ENCODE measurements at places on chromosomes 3 and 15.
A peak's percentile ranks its signal among the peaks of the same experiment; 100 is the strongest.

GRCh38 chr3:26099692-26100091 is 309.8 kb downstream of the OXSM start:
- peak; percentile 0 for DNase-seq

DNA sequence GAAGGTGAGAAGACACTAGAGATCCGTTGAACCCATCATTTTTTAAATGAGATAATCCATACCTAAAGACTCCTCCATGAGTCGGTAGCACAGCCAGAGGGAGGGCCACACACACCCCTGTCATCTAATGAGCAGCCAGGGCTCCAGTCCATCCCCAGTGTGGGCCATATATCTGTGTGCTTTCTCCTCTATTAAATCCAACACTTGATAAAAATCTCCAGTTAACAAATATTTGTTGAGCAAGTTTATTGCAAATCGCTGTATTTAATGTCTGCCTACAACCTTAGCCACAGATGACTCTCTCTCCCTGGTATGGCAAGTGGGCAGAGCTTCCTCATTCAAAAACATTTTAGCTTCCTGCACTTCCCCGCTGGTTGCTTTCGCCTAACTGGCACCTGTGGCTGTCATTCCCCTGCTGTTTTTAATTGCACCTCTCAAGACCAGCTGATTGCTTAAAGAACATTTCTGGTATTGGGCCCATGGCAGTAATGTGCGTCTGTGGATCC is 82.8 kb downstream of the SMAD3 start:
- peak; percentile 41 for DNase-seq

- peak; percentile 84 for DNase-seq
Observed at GRCh38 chr3:128497305-128498126, 4.5 kb upstream of the GATA2 start.

- no peak for DNase-seq
Observed at GRCh38 chr3:120749843-120750242, 7.3 kb downstream of the GTF2E1 start.

DNA sequence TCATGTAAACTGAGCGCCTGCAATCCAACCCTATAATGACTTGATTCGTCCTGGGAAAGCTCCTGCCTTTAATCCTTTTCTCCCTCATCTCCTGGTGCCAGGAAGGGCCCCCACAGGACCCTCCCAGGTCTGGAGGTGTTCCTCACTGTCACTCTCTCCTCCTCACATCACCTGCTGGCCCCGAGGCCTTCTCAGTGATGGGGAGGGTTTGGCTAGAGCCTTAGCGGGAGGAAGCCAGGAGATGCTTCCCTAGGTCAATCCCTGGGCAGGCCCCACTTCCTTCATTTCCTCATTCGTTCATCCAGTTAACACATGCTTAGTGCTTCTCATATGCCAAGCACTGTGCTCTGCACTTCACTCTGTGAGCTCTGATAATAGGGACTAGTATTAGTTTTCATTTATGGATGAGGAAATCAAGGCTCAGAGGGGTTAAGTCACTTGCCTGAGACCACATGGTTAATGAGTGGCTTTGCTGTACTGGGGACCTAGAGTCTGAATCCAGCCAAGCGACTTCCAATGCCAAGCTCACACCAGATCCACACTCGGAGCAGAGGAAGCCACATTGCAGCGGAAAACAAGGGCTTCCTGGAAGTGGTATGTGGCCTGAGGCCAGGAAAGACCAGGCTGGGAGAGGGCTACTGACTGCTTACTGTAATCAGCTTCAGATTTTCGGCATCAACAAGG is 50.3 kb upstream of the CHRNB4 start:
- DNase-seq = no peak

GRCh38 chr3:143897576-143898295 is 49.5 kb upstream of the SLC9A9 start:
- DNase-seq = peak; percentile 11

GRCh38 chr3:192449036-192449435 is 278.3 kb downstream of the FGF12 start:
- peak; percentile 6 for DNase-seq

DNA sequence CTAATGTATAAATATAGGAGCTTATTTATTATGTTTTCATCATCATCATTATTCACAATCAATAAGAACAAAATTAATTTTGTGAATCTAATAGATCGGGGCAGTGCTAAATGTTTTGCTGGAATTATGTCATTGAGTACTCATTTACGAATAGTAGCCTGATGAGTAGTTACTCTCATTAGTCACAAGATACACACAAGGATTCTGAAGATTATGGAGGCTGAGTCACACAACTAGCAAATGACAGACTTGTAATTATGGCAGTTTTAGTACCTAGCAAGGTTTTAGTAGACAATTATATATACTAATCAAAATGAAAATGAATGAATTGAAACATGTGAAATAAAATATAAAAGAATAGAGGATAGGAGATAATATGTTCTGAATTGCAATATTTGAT is 954.2 kb downstream of the CADM2 start:
- peak; percentile 20 for DNase-seq

- DNase-seq = peak; percentile 46
Observed at GRCh38 chr3:121152573-121152972, 244.6 kb downstream of the STXBP5L start.

DNA sequence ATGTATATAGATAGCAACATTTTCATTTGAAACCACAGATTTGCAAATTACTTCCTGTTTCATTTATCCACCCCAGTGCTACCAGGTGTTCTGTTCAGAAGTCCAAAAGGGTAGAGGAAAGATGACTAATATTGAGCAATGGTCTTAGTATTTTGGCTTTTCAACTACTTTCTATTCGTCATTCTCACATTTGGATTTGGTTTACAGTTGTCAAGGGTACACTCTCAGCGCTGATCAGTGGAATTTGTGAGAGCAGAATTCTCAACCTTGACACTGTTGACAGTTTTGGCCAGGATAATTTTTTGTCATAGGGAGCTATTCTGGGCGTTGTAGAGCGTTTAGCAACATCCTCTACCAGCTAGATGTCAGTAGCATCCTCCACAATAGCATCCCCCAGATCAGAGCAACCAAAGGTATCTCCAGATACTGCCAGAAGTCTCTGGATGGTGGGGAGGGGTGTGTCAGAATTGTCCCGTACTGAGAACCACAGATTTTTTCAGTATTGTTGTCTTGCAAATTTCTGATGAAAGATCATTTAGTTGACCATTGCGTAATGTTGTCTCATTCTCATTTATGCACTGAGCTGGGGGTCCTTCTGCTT is 4.2 kb downstream of the HMCES start:
- no peak for DNase-seq

DNA sequence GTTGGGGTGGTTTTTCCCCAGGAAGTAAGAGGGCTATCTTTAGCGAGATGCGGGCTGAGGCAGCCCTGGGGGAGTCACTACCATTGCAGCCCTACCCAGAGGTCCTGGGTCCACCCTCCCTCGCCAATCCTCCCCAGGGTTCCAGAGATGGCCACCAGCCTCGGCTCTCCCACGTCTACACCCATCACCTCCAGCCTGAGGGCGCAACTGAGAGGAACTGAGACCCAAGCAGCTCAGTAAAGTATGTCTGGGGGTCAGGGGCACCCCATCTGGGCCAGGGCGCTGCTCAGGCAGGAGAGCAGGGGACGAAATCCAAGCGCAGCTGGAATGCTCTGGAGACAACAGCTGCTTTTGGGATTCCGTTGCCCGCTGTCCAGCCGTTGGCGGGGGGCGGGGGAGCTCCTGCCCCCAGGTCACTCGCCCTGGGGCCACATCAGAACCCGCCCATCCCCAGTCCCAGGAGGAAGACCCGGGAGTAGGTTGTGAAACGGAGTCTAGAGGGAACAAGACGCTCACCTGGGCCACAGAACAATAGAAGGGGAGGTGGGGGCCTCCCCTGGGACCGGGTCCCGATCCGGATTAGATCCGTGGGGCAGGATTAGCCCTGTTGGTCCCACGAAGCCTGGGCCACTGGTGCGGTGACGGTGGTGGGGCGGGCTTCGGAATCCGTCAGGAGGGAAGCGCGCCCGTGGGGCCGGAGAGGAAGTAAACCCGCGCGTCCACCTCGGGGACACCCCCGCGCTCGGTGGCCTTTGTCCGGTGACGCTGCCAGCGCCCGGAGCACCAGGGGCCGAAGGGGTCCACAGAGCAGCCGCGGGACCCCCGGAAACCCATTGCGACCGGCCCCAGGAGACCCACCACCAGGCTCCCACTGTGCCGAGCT is 1.4 kb upstream of the NDUFAF3 start:
- DNase-seq = peak; percentile 55

GRCh38 chr3:81105789-81106488 is 655.5 kb downstream of the GBE1 start:
- DNase-seq = peak; percentile 11

GRCh38 chr3:115843206-115843605 is 219.9 kb downstream of the GAP43 start:
- peak; percentile 97 for DNase-seq

DNA sequence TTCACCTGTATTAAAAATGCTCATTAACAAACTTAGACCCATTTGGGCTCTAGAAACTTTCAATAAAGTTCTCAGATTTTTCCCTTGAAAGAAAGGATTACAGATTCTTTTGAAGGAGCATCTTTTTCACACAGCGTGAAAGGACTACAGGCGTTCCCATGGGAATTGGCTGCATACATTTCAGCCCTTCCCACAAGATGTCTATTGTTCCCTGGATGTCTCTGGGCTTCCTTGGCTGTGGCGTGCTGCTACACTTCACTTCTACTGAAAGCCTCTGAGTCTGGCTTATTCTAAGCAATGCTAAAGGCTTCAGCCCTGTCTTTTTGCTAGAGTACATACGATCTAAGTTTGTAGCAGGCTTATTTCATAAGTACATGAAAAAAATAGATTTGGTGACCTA is 1.4 kb downstream of the VEPH1 start:
- DNase-seq = no peak

GRCh38 chr15:100277087-100277855 is 64.5 kb downstream of the ADAMTS17 start:
- DNase-seq = no peak

GRCh38 chr3:150840802-150841515 is 64.3 kb downstream of the MINDY4B start:
- DNase-seq = no peak

DNA sequence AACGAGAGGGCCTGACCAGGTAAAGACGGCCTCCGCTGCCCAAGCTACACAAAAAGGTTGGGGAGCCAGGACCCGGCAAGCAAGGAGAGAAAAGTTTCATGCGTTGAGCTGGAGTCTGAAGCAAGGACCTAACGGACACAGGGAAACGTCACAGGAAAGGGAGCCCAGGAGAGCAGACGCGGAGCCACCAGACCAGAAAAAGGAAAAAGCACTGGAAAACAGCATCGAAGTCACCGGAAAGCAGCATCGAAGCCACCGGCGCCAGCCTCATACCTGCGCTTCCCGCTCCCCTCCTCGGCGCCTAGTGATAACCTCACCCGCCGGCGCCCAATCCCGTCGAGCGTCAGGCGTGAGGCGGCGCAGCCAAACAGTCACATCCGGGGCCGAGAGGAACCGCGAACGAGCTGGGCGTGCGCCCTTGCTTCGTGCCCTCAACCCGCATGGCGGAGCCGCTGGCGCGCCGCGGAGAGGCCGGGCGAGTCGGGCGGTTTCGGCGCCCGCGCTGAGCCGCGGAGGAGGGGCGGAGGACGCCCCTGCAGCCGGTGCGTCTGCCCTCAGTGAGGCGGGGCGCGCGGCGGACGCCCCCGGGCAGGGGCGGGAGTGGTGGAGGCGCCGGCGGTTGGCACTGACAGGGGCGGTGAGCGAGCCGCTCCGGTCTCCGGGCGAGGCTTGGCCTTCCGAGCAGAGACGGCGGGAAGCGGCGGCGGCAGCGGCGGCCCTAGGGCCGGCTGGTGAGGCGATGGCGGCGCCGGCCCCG is at the start of the genes FBXO45 and WDR53:
Gene FBXO45 (plus strand): TSS at position 415 of the 757 bp plus-strand sequence. CDS start 325 bp downstream, at position 740.
Gene WDR53 (minus strand): TSS at position 309 of the 757 bp plus-strand sequence. CDS start 7,079 bp downstream, outside the sequence.
- peak; percentile 96 for DNase-seq

GRCh38 chr3:113251817-113252216 is 40.5 kb downstream of the BOC start:
- DNase-seq = peak; percentile 16

- DNase-seq = no peak
Observed at GRCh38 chr3:50250514-50250913, 14.5 kb downstream of the GNAI2 start.

DNA sequence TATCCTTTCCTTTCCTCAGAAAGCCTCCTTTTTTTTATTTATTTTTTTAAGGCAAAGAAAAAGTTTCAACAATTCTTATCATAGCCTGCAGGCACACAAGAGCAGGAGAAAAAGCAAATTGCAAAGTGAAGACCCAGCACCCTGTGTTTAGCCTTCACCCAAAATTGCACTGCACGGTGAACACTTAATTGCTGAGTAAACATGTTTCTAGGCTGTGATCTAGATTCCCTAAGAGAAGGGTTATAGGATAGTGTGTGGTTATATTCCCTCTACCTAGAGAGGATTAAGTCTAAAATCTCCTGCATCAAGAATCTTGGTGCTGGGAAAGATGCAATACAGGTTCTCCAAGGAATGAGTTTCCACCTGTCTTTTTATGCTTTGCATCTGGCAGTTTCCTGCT is 70.2 kb upstream of the BFSP2 start:
- peak; percentile 49 for DNase-seq

GRCh38 chr3:54536450-54536849 is 391.4 kb downstream of the LRTM1 start:
- DNase-seq = no peak

All from DMS53 (cell line).